Lung microvascular endothelial cell (primary cell): ENCODE measurements at places on chromosomes 11 and 22.

DNA sequence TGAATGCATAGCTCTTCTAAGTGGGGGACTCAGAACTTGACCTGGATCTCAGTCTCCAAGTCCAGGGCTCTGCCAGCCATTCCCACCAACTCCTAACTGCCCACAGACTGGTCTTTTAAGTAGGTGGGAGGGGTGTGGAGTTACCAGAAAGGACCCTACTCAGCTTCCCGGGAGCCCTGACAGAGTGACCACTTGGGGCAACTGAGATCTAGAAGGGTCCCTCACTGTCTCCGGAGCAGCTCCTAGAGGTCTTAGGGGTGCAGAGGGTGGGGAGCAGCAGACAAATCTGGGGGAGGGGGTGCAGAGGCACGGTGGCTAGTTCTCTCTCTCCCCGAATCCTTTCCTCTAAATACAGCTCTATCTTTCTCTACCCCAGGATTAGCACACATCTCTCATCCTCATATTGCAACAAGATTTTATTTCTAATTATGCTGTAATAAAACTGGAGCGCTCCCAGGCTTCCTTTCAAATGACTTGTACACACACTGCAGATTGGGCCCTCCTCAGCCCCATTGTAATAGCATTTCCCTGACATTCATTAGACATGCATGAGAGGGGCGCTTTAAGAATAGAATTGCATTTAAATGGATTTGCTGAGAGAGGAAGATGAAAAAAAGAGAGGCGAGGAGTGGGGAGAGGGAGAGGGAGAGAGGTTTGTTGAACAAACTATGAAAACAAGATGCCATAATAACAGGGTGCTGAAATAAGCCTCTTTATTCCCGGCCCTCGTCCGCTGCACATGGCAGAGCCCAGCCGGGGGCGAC is 219.0 kb downstream of the CEP164 start:
- DNase-seq: no peak

DNA sequence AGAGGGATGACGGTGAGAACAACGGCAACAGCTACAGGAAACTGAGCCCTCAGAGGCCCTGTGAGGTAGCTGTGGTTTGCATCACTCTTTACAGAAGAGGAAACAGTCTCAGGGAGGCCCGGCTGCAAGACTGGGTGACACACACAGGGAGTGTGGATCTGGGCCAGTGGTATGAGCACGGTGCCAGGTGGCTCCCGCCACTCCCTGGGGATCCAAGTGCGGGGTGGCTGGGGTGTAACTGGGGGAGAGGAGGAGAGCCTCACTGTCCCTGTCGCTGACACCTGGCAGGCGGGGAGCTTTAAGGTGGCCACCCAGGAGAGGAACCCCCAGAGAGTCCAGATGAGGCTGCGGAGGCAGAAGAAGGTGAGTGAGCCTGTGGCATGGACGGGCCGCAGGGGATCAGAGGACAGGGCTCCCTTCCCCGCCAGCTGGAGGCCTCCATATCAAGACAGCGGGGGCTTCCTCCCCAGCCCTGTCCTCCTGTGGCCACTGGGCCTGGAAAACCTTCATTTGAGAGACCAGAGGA is 5.6 kb downstream of the RGL4 start:
- DNase-seq: peak; percentile 65

- DNase-seq: no peak
These were observed 3.5 kb downstream of the CHRM4 start for GRCh38 chr11:46387919-46388618.

DNA sequence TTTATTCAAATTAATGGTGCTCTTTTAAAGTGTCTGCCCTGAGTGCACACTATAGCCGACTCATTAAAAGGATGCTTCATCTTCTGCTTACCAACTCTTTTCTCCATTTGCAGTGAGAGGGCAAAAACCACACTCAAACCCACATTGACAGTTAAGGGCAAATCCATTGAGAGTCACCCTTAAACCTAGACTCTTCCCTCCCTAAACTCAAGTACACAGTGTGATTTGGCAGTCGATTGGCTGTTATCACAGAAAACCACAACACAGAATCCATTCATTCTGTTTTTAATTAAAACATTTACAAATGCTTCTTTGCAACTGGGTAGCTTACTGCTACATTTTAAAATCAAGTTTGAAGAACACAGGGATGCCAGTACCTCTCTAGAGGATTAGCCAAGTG is 120.0 kb downstream of the CADM1 start:
- no peak for DNase-seq

GRCh38 chr11:16440136-16440535 is 83.8 kb upstream of the SOX6 start:
- no peak for DNase-seq

- peak; percentile 39 for DNase-seq
These were observed 1.6 kb downstream of the DIXDC1 start for GRCh38 chr11:111938687-111939160.

DNA sequence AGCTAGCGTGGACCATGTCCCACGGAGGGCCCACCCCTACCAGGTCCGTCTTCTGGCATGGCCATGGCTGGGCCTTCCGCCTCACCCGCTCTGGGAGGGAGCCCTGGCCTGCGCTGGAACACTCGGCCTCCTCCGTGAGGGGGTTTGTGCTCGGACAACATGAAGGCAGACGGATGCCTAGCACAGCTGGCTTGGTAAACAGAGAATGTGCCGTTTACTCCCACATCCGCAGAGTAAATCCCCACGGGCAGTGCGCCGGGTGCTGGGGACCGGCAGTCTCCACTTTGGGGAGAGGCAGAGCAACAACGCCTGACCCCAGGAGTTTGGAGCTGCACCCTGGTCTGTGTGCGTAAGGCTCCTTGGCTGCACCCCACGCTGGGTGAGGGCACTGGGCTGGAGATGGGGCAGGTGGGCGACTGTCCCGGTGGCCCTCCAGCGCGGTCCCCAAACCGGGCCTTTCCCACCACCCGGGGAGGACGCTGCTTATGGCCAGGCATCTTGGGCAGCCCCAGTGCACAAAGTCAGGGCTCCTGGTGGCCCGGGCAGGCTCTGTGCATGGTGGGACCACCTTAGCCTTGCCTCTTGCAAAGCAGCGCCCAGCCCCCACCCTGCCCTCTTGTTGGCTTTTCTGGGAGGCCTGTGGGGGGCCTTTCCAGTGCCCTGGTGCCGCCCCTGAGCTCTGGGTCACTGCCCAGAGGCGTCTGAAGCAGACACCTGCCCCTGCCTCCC is 30.7 kb upstream of the MUC5AC start:
- DNase-seq: no peak

- DNase-seq: peak; percentile 46
These were observed 1.1 kb downstream of the TM7SF2 start for GRCh38 chr11:65112546-65113360.

GRCh38 chr11:74226907-74227306 is 55.8 kb downstream of the PPME1 start:
- DNase-seq: no peak

GRCh38 chr11:119904531-119905035 is 175.6 kb upstream of the NECTIN1 start:
- DNase-seq: no peak

DNA sequence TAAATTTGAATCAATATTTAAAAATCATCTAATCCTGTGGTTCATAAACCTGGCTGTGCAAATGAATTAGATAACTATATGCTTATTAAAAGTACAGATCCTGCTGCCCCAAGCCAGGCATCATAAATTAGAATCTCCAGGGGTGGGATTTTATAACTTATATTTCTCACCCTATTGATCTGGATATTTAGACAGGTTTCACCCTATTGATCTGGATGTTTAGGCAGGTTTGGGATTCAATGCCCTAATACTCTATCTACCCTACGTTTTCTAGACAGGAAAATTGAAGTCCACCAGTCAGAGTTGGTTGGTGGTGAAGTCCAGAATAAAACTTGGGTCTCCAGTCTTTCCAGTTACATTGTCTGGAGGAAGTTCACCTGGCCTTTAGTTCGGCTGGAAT is 2.6 kb downstream of the OR8B8 start:
- DNase-seq: no peak

DNA sequence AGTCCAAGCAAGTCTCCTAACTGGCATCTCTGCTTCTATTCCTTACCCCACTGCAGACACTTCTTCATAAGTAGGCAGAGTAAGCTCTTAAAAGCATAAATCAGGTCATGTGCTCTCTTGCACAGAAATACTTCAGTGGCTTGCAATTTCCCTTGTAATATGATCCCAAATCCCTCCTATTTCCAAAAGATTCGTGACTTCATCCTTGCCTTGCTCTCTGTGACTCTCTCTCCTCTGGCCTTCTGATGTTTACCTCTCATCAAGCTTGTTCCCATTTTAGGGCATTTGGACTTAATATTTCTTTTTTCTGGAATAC is 37.4 kb upstream of the NCR3LG1 start:
- no peak for DNase-seq

- no peak for DNase-seq
These were observed 1.1 kb downstream of the PRDX5 start for GRCh38 chr11:64318766-64319761.

DNA sequence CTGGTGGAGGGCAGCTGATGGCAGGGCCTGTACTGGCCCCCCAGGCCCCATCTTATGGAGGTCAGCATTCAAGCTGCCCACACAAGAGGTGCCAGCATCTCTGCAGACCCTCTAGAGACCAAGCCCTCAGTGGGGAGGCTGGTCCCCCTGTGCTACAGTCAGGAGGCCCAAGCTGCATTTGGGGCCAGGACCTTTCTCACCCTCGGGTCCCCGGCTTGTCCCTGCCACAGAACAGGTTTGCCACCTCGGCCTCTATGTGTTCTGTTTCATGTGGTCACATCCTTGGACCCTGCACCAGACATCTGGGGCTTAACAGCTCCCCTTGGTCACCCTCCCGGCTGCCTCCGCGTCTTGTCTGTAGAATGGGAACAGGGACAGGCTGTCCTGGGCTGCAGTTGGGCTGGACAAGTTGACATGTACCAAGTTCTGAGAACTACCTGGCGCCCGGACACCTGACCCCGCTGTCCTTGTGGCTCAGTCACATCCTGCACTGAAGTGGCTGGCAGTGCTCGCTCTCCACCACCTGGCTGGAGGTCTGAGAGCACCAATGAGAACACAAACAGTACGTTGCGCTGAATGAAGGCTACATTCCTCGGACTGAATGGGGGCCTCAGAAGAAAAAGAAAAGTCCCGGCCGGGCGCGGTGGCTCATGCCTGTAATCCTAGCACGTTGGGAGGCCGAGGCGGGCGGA is 2.7 kb upstream of the PLXNB2 start:
- no peak for DNase-seq

- DNase-seq: no peak
These were observed 79.8 kb downstream of the CLPB start for GRCh38 chr11:72354356-72355115.

DNA sequence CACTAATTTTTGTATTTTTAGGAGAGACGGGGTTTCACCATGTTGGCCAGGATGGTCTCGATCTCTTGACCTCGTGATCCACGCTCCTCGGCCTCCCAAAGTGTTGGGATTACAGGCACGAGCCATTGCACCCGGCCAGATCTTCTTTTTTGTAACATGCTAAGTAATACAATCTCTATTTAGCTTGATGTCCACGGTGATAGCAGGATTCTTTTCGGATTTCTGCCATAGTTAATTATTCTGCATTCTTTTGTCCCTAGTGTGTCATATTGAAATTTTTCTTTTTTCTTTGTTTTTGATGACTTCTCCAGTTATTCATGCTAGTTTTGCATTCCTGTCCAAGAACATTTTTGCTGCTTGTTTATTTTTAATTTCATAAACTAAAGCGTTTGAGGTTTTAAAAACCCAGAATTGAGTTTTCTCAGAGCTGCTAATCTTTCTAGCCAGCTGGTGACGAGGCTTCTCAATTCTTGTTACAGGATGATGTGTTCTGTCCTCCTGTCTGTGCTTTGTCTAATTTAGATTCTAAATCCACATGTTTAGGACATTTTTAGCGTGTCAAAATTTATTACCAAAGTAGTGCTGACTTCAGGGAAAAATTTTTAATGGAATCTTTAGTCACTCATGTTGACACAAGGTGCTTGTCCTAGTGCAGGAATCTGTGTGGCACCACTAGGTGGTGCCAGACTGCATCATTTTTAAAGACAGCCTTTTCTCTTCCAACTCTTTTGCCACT is 21.8 kb downstream of the NF2 start:
- peak; percentile 83 for DNase-seq

- no peak for DNase-seq
These were observed 105.8 kb upstream of the SLC5A12 start for GRCh38 chr11:26827567-26828081.

GRCh38 chr22:30288419-30289140 is 725 bp downstream of the CASTOR1 start:
- DNase-seq: peak; percentile 7

DNA sequence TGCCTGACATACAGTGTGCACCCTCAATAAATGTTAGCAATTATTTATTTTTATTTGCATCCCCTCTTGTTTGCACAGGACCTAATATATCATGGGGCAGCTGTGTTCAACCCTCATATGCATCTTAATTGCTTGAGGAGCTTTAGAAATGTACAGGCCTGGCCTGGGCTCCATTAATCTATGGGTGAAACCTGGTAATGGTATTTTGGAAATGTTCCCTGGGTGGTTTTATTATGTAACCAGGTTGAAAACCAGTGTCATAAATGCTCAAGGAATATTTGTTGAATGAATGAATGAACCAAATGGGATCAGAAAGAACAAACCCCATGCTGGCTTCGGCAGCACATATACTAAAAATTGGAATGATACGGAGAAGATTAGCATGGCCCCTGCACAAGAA is 84.0 kb upstream of the PICALM start:
- no peak for DNase-seq

- DNase-seq: no peak
These were observed 56.0 kb downstream of the PISD start for GRCh38 chr22:31605851-31606585.

DNA sequence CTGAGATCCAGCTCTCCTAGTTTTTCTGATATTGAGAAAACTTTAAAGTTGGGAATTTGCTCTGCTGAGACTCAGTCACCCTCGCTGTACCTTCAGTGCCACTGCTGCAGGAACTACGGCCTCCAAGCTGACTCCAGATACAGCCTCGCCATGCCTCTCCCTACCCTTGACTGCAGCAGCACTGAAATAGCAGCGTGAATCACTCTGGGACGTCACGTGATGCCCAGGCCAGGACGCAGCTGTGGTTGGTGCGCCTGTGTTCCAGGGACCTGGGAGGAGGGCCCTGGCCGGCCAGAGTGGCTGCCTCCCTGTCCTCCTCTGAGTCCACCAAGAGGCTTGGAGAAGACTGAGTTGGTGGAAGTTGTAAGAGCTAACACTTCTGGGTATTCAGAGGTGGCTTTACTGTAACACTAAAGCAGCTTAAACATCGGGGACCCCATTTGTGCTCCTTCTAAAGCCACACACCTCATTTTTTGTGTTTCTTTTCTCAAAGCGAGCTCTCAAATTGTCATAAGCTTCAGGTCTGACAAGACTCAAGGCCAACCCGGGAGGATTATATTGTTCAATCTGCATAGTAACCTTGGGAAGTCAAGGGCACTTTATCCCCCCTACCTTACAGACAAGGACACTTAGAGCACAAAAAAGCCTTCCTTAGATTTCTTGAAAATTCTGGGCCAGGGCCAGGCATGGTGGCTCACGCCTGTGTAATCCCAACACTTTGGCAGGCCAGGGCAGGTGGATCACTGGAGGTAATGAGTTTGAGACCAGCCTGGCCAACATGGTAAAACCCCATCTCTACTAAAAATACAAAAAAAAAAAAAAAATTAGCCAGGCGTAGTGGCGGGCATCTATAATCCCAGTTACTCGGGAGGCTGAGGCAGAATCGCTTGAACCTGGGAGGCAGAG is 4.2 kb upstream of the STIP1 start:
- peak; percentile 92 for DNase-seq

GRCh38 chr11:66233301-66233700 is 35.1 kb upstream of the RAB1B start:
- DNase-seq: no peak
